ENCODE measurements at places on chromosomes 11 and 22.

DNA sequence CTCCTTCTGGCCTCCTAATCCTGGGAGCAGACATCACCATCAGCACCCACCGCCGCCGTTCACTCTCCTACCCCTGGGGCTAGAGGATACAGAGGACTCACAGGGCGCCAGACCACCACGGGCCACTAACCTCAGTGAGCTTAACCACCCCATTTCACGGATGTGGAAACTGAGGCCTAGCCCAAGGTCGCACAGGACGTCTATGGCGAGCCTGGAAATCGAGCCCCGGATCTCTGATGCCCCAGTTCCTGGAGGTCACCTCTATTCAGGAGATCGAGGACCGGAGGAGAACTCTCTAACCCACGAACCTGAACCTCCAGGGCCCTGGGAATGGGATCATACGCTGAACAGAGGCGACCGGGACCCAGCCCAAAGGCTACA lies 349 bp downstream of the TIMM10 start:
- H3K4me3 ChIP-seq, result peak overlapping the region; percentile 88
- H3K27me3 ChIP-seq, result no peaks in the 10 kb centered on the region
- no peaks in the 10 kb centered on the region for H3K36me3 ChIP-seq
- no peak for DNase-seq
- H3K27ac ChIP-seq, result peak overlapping the region; percentile 96

DNA sequence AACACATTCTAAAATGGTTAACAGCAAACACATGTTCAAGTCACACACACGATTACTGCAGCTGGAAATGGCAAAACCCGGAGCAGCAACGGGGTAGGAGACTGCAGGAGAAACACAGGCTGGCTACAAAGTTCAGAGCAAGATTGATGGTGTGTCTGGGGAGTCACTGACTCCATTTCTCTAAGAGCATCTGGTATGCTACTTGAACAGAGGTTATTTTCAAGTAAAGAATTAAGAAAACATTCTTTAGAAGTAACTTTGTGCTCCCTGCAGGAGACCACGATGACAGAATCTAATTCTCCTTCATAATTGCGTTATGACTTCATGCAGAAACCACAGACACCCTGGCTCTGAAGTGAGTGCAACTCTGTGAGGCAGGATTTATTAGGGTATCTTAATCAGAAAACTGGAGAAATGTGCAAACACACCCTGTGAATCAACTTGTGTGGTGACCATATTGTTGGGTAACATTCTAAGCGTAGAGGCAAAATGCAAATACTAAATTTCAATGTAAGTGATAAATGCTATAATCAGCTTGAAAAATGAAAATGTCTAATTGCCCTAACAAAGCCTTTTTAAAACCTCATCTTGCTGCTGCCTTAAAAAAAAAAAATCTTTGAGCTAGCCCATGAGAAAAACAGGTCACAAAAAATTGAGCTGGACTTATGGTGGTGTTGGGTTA lies 303.0 kb downstream of the CADM1 start:
- DNase-seq, result no peak
- H3K4me1 ChIP-seq, result no peaks in the 10 kb centered on the region
- H3K27me3 ChIP-seq, result peaks cover 9% of the 10 kb centered on the region
- no peaks in the 10 kb centered on the region for H3K36me3 ChIP-seq

GRCh38 chr11:133903056-133903455 lies 53.7 kb downstream of the IGSF9B start:
- no peak for DNase-seq
- H3K27ac ChIP-seq, result no peak overlapping the region
- H3K4me3 ChIP-seq, result no peak overlapping the region
- no peaks in the 10 kb centered on the region for H3K27me3 ChIP-seq

DNA sequence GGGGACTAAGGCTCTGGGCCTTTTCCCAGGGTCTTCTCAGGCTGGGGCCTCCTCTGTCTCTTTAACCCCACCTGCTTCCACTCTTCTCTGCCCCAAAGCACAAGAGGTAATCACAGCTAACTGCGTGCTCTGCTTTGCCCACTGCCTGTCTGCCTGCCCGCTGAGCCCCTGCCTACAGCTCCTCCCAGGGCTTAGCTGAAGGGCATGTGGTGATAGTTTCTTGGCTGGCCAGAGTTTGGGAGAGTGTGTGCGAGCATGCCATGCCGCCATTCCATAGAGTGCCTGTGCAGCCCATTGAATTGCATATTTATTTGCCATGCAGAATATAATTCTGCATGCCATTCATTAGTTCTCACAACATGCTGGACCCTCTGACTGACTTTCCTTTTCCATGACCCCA lies 32.5 kb downstream of the PHLDB1 start:
- DNase-seq, result no peak
- no peaks in the 10 kb centered on the region for H3K27me3 ChIP-seq
- H3K27ac ChIP-seq, result no peak overlapping the region
- no peaks in the 10 kb centered on the region for H3K36me3 ChIP-seq

DNA sequence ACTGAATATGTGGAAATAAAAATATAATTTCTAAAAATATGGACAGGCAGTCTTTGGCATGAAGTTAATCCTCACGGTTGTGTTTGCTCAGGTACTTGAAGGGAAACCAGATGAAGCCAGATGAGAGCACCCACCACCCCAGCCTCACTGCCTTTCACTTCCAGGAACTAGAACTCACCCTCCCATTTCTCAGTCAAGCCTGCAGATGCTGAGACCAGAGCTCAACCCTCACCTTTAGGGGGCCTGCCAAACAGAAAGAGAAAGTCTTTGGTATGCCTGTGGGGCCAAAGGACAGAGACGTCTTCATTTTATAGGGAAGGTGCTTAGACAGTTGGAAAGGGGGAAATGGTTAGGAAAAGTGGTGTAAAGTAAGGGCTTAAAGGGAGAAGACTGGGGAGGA lies 252.8 kb upstream of the PLET1 start:
- no peaks in the 10 kb centered on the region for H3K36me3 ChIP-seq
- peaks cover 3% of the 10 kb centered on the region for H3K4me1 ChIP-seq
- no peak overlapping the region for H3K4me3 ChIP-seq
- H3K27ac ChIP-seq, result no peak overlapping the region
- peaks cover 17% of the 10 kb centered on the region for H3K27me3 ChIP-seq

DNA sequence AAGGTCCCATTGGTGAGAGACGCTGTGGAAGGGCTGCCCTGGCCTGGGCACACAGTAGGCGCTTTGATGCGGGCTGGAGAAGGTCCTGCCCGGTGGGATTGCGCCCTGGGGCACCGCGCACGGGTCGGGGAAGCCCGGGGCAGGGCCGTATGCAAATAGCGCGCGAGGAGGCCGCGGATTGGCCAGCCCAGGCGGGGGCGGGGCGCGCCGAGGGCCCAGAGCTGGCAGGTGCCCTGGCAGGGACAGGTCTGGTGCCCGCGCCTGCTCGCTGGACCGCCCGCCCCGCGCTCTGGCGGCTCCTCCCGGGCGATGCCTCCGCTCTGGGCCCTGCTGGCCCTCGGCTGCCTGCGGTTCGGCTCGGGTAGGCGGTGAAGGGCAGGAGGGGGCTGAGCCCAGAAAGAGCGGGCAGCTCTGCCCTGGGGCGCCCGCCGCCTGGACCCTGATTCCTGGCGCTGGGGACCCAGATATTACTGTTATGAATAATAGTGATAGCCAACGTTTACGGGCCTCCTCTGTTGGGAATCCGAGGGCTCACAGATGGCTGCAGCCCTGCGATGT lies at the start of gene UPK3A:
TSS of gene UPK3A (plus strand) at position 245 of the 558 bp plus-strand sequence. CDS start at position 310, 65 bp downstream.
- H3K4me1 ChIP-seq, result peaks cover 42% of the 10 kb centered on the region
- H3K36me3 ChIP-seq, result no peaks in the 10 kb centered on the region
- peak within 1 kb of the TSS; percentile 58 for H3K4me3 ChIP-seq

- peaks cover 14% of the 10 kb centered on the region for H3K27me3 ChIP-seq
- no peak overlapping the region for H3K27ac ChIP-seq
These were observed 3.9 kb downstream of the CREB3L1 start for GRCh38 chr11:46281371-46281831.

GRCh38 chr22:36753120-36753802 lies 22.7 kb downstream of the IFT27 start:
- H3K4me1 ChIP-seq, result peaks cover 4% of the 10 kb centered on the region
- no peaks in the 10 kb centered on the region for H3K36me3 ChIP-seq
- DNase-seq, result no peak

DNA sequence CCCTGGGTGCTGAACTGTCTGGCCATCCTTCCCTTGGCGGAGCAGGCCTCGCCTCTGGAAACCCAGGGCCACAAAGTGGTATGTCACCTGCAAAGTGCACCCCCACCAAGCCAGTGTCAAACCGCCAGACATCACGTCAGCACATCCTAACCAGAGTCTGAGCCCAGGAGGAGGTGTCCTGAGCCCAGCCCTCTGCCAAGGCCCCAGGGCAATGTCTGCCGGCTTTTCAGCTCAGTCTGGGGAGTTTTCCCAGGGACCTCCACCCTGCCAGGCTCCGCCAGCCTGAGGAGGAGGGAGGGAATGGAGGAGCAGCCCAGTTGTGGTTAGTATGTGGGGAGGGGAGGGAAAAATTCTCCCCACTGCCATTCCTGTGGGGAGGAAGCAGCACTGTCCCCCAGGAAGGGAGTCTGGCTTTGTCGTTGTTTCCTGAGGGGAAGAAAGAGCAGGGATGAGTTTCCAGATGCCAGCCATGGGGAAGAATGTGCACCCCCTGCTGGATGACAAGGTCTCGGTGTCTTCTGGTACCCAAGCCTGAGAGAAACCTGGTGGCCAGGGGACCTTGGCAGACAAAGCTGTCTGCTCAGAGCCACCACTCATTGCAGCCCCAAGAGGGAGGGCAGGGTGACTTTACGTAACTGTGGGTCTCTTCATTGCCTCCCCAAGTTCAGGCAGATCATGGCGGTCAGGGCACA lies 81.4 kb upstream of the CD82 start:
- no peaks in the 10 kb centered on the region for H3K27me3 ChIP-seq
- H3K4me1 ChIP-seq, result no peaks in the 10 kb centered on the region
- DNase-seq, result no peak
- H3K36me3 ChIP-seq, result no peaks in the 10 kb centered on the region

GRCh38 chr11:111733611-111734088 lies 32.5 kb downstream of the PPP2R1B start:
- DNase-seq, result no peak
- no peak overlapping the region for H3K27ac ChIP-seq
- H3K4me3 ChIP-seq, result no peak overlapping the region
- H3K4me1 ChIP-seq, result peaks cover 9% of the 10 kb centered on the region
- H3K27me3 ChIP-seq, result no peaks in the 10 kb centered on the region

GRCh38 chr11:120858740-120859139 lies 165.2 kb upstream of the TBCEL start:
- no peak for DNase-seq
- no peak overlapping the region for H3K4me3 ChIP-seq
- H3K4me1 ChIP-seq, result no peaks in the 10 kb centered on the region
- H3K27ac ChIP-seq, result no peak overlapping the region

GRCh38 chr22:49619301-49619700 lies 208.4 kb downstream of the BRD1 start:
- H3K4me1 ChIP-seq, result peaks cover 7% of the 10 kb centered on the region
- no peaks in the 10 kb centered on the region for H3K27me3 ChIP-seq
- H3K36me3 ChIP-seq, result peaks cover 6% of the 10 kb centered on the region
- H3K4me3 ChIP-seq, result no peak overlapping the region

GRCh38 chr11:9362393-9362863 lies 22.0 kb upstream of the IPO7 start:
- H3K36me3 ChIP-seq, result no peaks in the 10 kb centered on the region
- H3K27ac ChIP-seq, result peak overlapping the region; percentile 15
- H3K4me1 ChIP-seq, result peaks cover 5% of the 10 kb centered on the region
- H3K27me3 ChIP-seq, result no peaks in the 10 kb centered on the region

- no peaks in the 10 kb centered on the region for H3K27me3 ChIP-seq
- no peak for DNase-seq
- H3K36me3 ChIP-seq, result no peaks in the 10 kb centered on the region
- peak overlapping the region; percentile 81 for H3K4me3 ChIP-seq
- H3K27ac ChIP-seq, result peak overlapping the region; percentile 93
These were observed 669 bp upstream of the BCR start for GRCh38 chr22:23179381-23180299.

GRCh38 chr11:78846269-78846668 lies 271.6 kb upstream of the NARS2 start:
- H3K4me1 ChIP-seq, result no peaks in the 10 kb centered on the region
- no peaks in the 10 kb centered on the region for H3K36me3 ChIP-seq
- H3K27me3 ChIP-seq, result peaks cover 13% of the 10 kb centered on the region

GRCh38 chr11:8685306-8685705 lies 2.7 kb downstream of the RPL27A start:
- peaks cover 37% of the 10 kb centered on the region for H3K4me1 ChIP-seq
- peaks cover 40% of the 10 kb centered on the region for H3K36me3 ChIP-seq
- DNase-seq, result no peak
- peak overlapping the region; percentile 37 for H3K27ac ChIP-seq

DNA sequence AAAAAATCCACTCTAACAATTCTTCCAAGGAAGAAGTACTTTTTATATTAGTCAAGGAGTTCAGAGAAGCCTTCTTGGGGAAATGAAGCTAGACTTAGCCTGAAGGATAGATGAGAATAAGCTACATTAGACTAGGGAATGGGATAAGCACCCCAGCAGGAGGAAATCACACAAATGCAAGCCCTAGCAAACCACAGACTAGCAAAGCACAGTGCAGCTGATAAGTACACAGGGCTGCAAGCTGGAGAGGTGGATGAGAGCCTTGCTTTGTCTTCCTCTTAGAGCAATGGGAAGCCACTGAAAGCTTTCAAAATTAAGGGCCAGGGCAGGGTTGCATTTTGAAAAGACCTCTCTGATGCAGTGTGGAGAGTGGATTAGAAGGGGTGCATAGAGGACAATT lies 946.2 kb downstream of the LRRC4C start:
- H3K4me3 ChIP-seq, result no peak overlapping the region
- peaks cover 6% of the 10 kb centered on the region for H3K36me3 ChIP-seq
- no peaks in the 10 kb centered on the region for H3K4me1 ChIP-seq
- no peaks in the 10 kb centered on the region for H3K27me3 ChIP-seq
- H3K27ac ChIP-seq, result no peak overlapping the region

- no peaks in the 10 kb centered on the region for H3K36me3 ChIP-seq
- H3K27me3 ChIP-seq, result no peaks in the 10 kb centered on the region
- H3K27ac ChIP-seq, result no peak overlapping the region
These were observed 218.2 kb upstream of the CCDC179 start for GRCh38 chr11:23078289-23078971.

DNA sequence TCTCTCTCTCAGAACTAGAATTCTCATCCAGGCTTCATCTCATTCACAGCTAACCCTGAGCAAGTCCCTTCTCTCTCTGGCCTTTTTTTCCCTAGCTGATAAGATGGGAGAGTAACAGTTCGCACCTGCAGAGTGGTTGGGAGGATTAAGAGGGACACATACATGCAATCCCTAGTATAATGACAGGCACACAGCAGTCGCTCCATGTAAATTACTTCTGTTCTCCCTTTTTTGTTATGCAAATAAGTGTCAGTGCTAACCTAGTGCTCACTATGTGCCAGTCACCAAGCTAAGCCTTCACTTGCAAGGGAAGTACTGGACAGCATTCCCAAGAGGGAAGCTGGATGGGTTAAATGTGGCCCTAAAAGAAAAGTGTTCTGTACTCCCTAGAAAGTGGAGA lies 63.4 kb downstream of the TENM4 start:
- no peak overlapping the region for H3K27ac ChIP-seq
- DNase-seq, result no peak
- H3K4me3 ChIP-seq, result no peak overlapping the region
- H3K4me1 ChIP-seq, result no peaks in the 10 kb centered on the region

DNA sequence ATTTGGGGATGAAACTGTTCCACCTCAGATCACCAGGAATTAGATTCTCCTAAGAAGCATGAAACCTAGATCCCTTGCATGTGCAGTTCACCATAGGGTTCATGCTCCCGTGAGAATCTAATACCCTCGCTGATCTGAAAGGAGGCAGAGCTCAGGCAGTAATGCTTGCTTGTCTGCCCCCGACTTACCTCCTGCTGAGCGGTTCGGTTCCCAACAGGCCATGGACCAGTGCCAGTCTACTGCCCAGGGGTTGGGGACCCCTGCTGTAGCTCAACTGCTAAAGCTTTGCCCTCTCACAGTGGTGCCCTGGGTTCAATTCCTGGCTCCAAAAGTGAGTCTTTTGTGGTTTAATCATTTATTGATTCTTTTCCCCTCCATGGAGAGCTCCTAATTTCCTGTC lies 3.4 kb downstream of the JAML start:
- H3K27me3 ChIP-seq, result no peaks in the 10 kb centered on the region
- peaks cover 1% of the 10 kb centered on the region for H3K36me3 ChIP-seq
- no peak for DNase-seq
- peaks cover 69% of the 10 kb centered on the region for H3K4me1 ChIP-seq

Measured in naive thymus-derived CD8-positive, alpha-beta T cell (primary cell).